ENCODE measurements at places on chromosomes 3 and 15.

DNA sequence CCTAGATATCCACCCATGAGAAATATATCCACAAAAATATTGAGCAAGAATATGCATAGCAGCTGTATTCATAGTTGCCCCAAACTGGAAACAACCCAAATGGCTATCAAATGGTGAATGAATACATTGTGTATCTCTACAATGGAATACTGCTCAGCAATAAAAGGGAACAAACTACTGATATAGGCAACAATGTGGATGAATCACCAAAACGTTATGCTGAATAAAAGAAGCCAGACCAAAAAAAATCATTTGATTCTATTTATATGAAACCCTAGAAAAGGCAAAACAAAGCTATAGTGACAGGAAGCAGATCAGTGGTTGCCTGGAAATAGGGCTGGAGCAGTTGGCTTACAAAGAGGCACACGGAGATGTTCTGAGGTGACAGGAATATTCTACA lies 15.5 kb upstream of the CMTM7 start:
- DNase-seq = no peak

DNA sequence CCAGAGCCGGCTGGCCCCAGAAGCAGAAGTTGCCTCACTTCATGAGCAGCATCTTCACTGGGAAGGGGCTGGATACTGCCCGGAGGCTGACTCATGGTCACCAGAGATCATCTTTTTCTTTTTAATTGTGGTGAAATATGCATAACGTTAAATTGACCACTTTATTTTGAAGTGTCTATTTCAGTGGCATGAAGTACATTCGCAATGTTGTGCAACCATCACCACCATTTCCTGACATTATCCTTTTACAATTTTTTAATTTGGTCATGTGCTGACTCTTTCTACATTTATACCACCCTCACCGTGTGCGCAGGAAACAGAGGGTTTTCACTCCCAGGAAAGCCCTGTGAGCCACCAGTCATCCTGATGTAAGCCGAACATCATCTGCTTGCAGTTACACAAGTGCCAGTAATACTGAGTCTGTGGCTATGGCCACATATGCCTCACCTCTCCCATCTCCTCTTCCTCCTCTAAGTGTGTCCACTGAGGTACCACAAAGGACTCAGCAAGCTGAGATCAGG lies 51.6 kb upstream of the ABHD17C start:
- DNase-seq = no peak

DNA sequence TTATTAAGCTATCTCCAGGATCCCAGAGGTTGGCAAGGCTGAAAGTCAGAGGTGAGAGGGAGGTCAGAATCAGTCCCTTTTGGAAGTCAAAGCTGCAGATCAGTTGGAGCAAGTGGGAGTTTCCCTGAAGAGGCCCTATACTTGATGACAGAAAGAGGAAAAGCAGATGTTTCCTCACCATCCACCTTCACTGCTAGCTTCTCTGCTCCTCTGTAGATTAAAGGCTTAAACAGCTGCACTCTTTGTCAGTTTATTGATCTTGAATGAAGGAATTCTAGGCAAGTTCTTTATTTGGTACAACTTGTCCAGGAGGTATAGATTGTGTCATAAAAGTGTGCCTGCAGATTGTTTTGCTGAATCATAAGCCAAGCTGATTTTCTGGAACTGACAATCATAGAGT lies 408.2 kb upstream of the TGFBR2 start:
- DNase-seq = no peak

DNA sequence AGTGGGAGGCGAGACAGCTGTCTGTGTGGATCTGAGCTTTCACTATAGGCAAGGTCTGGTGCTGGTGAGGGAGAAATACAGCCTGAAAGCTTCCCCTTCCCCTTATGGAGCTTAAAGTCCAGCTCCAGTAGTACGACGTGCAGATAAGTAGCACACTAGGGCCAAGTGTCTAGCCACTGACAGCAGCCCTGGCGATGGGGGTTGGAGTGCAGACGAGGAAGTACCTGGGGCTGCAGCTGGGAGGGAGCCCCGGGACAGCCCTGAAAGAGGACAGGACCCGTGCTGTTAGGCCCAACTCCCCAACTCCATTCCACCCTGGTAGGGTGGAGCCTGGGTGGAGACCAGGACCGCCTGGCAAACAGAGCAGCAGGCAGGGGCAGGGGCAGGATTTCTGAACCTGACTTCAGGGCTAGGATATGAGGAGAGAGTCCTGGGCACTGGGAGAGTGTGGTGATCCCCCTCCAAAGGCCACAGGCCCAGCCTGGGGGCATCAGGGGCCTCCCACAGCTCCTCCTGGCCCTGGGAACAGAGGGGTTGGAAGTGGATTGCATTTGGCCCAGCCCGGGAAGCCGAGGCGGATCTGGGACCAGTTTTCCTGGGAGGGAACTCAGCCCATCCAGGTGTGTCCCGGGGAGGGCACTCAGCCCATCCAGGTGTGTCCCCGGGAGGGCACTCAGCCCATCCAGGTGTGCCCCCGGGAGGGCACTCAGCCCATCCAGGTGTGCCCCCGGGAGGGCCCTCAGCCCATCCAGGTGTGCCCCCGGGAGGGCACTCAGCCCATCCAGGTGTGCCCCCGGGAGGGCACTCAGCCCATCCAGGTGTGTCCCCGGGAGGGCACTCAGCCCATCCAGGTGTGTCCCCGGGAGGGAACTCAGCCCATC lies 42.8 kb downstream of the BDH1 start:
- no peak for DNase-seq

DNA sequence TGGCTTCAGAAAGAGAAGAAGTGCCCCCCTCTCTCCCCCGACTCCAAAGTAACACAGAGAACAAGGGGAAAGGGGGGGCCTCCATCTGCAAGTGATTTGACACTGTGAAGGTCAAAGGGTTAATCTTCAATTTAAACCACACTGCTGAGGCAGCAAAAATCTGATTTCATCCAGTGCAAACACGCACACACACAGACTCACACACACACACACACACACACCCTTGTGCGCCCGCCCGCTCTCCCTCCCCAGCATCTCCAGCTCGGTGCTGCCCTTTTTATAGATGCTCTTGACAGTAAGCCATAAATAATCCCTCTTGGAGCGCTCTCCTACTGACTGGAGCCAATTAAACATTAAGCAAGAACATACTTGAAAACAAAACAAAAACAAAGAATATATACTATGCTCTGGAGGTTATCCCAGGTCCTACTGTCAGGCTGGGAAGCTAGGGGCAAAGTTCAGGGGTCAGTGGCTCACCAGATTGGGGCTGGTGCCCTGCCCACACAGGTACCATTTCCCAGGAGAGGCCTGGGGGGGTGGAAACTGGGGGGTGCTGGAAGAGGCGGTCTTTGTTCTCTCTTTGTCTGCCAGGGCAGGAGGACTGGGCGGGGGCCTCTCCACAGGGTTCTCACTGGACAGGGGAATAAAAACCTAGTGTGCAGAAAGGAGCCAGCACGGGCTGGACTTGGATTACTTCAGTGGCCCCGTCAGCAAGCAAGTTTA lies 16.3 kb downstream of the BMF start:
- no peak for DNase-seq

DNA sequence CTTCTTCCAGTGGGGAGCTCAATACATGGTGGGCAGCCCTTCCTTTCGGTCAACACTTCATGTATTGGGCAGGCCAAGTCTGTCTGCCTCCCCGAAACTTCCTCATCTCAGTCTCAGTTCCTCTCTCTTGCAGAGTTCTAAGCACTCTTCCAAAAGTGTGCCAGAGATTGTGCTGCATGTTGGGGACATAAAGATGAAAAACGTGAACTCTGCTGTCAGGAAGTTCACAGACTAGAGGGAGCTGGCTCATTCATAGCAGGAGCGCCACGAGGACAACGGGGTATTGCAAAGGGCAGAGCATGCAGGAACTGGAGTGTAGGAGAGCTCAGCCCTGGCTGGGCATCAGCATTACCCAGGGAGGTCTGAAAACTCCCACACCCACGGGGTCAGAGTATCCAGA lies 15.3 kb upstream of the EPHB3 start:
- DNase-seq = no peak

- DNase-seq = no peak
These were observed 653.1 kb upstream of the KCNMB2 start for GRCh38 chr3:177883091-177883490.

DNA sequence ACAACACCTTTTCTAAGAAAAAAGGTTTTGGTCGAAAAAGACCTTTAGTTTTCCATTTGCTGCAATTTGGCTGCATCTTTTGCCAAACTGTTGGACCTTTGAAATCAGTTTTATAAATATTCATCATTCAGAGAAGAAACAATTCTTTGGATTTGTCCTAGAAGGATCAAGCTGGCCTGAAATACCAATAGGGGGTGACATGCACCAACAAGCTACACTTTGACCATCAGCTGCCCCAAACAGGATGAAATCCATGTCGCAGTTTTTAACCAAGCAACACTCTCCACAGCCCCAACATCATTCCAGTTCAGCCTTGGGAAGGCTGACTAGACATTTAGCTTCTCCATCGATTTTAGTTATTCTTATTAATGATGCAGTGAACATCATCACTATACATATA lies 9.8 kb downstream of the RPL15 start:
- no peak for DNase-seq

- DNase-seq = peak; percentile 38
These were observed 463 bp downstream of the TERC start for GRCh38 chr3:169764312-169764881.

- no peak for DNase-seq
These were observed 11.9 kb downstream of the TAGLN3 start for GRCh38 chr3:112010636-112011035.

- DNase-seq = no peak
These were observed 72.5 kb downstream of the GTPBP8 start for GRCh38 chr3:113063126-113063894.

DNA sequence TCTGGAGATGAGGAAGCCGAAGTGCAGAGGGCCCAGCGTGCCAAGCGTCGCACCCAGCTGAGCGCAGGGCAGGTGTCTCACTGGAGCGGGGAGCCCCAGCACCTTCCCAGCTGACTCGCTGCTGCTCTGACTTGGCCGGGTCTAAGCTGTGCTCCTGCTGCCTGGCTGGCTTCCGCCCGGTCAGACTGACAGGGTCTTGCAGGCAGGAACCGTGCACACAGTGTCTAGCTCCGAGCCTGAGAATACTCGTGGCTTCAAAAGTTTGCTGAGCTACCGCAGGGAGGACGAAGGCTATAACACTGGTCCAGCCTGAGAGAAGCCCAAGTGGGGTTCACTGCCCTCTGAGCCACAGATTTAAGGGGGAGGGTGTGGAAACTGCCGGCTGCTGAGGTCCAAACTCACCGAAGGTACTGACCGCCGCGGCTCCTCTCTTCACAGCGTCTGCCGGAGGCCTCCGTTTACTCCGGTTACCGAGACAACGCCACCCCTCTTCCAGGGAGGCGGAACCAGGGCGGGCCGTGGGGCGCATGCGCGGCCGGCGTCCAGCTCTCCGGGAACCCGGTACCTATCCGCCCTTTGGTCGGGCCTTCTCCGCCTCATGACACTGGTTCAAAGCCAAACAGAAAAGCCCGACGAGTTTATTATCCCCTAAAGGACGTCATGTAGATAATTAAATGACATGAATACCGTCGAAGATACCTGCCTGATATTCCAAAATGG lies at the start of gene CFAP44:
TSS of gene CFAP44 (minus strand) at position 443 of the 720 bp plus-strand sequence. CDS start 7,829 bp downstream, outside the sequence.
- peak; percentile 39 for DNase-seq

DNA sequence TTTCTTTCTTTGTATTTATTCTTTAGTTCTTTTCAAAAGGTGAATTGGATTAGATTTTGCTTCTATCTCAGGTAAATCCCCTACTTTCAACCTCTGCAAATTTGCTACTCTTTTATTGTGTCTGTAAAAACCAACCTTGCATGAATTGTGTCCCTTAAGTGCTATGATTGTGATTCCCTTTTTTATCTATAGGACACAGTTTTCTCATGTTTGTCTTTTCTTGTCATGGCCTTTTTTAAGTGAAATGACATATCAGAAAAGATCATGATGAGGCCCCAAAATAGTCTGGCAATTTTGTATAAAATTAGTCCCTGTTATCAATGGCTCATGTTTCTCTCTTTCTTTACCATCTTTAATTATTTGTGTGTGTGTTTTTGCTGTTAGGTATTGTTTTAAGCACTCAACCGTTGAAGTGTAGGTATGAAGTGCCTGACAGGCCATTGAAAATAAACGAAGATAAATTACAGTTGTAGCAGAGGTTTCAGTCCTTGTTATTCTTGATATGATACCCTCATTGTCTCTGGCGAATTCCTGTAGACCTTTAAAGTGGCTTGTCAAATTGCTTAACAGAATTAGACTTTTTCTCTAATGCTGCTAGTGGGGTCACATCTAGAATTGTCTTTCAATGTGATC lies 184.3 kb downstream of the UBE2E2 start:
- DNase-seq = no peak

DNA sequence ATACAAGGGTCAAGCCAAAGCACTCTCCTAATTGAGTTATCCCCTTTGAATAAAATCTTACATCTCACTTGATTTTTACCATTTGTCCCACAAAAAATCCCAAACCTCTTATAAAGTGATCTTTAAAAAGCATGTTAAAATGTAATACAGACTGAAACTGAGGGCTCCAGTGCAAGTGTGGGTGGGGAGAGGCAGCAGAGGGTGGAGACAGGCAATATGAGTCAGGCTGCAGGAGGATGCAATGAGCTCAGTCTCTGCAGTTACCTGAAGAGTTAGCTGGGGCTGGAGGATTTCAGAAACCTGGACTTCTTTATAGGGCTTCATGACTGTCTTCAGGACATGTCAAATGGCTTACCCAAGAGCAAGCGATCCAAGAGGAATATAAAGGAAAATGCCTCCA lies 14.2 kb upstream of the COLQ start:
- DNase-seq = peak; percentile 16

GRCh38 chr3:87333393-87333892 lies 57.1 kb upstream of the POU1F1 start:
- no peak for DNase-seq

- DNase-seq = no peak
These were observed 36.4 kb downstream of the EIF3J start for GRCh38 chr15:44573386-44573785.

DNA sequence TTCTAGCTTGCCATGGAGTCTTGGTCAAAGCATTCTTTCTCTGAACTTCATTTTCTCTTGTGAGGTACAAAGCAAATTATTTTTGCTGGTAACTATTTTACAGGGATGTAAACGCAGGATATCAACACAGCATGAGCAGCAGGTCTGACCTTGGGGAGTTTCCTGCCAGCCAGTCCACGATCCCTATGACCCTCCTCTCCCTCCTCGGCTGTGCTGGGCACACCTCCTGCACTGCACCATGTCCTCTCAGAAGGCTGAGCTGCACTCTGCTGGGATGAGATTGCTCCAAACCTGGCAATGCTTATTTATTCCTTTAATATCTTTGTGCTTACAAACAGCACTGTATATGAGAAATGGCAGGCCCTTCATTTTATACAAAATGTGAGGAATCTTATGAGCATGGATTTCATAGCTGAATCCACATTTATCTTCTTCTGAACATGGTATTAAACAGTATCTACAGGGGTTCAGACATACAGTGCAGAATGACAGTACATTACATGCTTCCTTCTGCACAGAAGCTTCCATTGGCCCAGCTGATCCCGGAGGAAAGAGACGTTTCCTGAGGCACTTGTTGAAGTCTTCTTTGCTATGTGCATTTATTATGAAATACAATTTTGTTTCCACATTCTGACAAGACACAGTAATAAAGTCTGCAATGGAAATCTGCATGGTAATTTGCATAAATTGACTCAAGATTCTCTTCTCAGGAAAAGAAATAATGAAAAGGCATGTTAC lies 41.2 kb downstream of the RAB6B start:
- no peak for DNase-seq
